ENCODE measurements at places on chromosomes 7 and 10.

DNA sequence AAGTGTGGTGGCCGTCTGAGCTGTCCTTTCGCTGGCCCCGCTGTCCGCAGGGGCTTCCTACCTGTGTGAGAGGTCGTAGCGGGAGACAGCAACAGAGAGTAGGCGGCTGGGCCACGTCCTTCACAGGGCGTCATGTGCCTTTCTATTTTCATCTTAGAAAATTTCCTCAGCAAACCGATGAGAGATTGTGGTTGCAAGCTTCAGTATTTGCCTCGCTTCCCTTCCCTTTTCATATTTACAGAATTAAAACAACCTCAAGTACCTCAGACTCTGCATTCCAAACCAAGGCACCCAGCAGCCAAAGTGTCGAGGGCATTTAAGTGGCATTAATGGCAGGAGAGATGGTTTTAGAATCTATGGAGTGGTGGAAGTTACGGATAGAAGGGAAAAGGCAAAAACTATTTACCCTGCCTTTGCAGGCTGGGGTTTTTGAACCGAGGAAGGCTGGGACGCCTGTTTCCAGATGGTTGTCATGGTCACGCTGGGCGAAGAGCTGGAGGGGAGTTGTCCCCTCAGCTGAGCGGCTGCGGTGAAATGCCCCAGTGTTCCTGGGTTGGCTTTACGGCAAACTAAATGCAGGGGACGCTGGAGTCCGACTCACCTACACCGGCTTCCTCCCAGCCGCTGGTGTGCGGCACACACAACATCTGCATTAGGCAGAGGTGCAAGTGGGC, 41.9 kb downstream of the WIPI2 start:
- no peak for DNase-seq

GRCh38 chr7:85038466-85038865, 148.4 kb downstream of the SEMA3D start:
- DNase-seq: no peak

GRCh38 chr10:112535531-112535951, 88.5 kb downstream of the VTI1A start:
- DNase-seq: no peak

DNA sequence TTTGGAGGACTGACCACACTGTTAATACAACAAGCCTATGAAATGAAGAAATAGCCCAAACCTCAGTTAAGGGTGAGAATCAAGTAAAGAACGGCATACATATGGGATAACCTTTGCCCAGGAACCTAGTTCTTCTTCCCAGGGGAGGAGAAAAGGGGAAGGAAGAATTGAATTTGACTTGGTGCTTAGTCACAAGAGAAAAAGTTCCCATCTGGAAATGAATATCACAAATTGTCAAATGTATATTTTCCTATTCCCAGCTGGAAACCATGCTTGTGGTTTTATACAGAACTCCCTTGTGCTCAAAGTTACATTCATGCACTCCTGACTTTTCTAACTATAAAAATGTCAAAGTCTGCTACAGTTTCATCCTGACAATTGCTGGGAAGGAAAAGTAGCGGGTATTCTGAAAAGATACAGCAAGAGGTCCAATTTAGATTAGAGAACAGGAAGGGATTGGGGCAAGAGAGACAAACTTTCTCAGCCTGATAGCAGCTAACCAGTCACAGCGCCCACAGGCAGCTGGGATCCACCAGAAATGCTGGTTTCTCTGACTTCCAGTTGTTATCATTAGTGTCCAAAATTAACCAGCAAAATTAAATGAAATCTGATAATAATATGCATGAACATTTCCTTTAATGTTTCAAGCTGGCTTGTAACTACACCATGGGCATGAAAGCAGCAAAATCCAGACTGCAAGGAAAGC, 18.6 kb upstream of the GSAP start:
- no peak for DNase-seq

DNA sequence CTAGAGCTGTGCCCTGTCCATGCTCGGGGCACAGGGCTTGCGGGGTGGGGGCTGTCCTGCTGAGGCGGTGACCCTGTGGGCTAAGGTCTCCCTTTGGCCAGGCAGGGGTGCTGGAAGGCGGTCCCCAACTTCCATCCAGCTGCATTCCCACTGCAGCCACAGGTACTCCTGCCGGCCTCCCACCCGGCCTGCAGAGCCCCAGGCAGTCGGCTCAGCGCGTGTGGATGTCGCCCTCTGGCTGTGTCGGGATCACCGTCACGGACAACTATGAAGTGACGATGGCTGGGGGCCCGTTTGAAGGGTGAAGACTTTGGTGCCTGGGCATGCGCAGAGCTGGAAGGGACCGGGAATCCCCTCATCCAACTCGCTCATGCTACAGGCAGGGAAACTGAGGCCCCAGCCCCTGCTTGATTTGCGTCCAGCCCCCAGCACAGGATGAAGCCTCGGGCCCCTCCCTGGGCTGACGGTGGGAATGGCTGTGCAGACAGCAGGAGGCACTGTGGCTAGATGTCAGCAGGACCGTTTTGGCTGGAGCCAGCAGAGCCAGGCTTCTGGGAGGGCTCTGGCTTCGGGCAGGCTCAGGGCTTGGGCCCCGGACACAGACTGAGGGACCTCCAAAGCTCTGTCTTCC, 2.3 kb upstream of the TMEM184A start:
- no peak for DNase-seq

- DNase-seq: no peak
Measured at GRCh38 chr10:31926765-31927564, 1.7 kb downstream of the ARHGAP12 start.

GRCh38 chr10:92244796-92245195, 46.1 kb downstream of the CPEB3 start:
- no peak for DNase-seq

DNA sequence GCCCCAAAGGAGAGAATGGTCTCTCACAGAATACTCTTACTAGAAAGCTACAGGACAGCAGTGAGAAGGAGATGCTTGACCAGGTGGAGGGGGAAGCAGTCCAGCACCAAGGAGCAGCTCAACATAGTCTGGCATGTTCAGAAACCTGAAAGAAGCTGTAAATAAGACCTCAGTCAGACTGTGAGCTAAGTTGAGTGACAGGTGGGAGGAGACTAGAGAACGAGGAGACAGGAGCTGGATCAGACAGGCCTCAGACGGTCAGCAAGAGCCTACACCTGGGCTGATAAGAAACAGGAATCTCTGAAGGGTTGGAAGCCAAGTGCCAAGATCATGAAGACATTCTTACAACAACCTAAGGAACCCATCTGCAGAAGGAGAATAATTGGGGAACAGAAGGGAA, 54.5 kb downstream of the ELMO1 start:
- DNase-seq: no peak

- DNase-seq: no peak
Measured at GRCh38 chr10:83603708-83604107, 535.6 kb upstream of the GHITM start.

DNA sequence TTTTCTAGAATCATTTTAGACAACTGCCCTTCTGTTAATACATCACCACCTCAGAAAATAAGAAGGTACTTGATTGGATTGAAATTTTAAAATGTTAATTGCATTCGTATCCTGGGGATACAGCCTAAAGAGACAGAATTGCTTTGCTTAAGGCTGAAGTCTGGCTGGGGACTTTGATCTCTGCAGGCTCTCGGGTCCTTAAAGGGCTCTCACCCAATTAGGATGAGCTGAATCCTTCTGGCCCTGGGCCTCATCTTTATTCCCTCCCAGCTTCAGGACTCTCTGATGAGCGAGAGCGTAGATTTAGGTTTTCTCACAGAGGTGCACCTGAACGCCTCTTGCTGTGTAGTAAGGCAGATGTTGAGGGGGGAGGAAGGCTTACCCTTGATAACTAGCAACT, 475.3 kb upstream of the C7orf33 start:
- no peak for DNase-seq

DNA sequence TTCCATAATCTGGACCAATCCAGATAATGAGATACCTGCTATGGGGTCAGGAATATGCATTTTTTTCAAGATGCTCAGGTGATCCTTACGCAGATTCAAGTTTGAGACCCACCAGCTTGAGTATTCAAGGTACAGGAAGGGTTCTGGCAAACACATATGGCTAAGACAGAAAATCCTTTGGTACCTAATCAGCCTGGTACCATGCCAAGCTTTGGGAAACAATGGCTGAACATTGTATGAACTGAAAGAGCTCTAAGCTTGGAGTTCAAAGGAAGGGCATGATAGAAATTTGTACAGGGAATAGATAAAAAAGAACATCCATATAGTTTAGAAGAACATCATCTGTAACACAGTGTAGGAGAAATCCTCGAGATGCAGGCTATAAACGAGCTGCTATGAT, 382.7 kb downstream of the THSD7A start:
- DNase-seq: no peak

DNA sequence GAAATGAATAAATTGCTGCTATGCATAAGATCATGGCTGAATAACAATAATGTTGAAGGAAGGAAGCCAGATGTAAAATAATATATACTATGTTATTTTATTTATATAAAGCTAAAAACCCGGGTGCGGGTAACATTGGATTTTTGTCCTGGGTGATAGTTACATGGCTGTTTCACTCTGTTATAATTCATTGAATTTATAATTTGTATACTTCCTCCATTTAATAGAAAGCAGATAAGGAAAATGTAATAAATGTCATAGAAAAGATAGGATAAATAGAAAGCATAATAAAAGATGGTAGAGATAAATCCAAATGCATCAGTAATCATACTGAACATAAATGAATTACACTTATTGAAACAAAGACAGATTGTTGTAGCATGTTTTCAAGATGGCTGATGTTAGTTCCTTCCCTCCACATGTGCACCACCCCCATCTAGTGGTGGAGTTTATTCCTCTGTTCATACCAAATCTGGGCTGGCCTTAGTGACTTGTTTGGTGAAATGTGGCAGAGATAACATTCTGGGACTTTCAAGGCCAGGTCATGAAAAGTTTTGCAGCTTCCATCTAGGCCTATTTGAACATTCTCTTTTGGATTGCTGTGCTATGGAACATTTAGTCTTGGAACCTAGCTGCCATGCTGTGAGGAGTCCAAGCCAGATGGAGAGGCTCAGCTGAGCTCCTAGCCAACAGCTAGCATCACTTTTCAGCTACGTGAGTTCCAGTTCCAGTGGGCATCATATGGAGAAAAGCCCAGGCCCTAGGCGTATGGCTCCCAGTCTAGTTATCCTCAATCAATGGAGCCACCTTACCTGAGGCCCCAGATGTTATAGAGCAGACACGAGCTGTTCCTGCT, 46.9 kb downstream of the AHCYL2 start:
- DNase-seq: peak; percentile 50

- DNase-seq: no peak
Measured at GRCh38 chr10:73559590-73559989, 31.6 kb downstream of the USP54 start.

- DNase-seq: no peak
Measured at GRCh38 chr10:28722065-28722803, 44.9 kb downstream of the BAMBI start.

Measured in DMS 273 treated with DMSO at 0.1 percent for 48 hours (cell line).